ENCODE measurements at places on chromosomes 5 and 9.

GRCh38 chr5:54398191-54398590 is 57.3 kb upstream of the HSPB3 start:
- no peak for DNase-seq

DNA sequence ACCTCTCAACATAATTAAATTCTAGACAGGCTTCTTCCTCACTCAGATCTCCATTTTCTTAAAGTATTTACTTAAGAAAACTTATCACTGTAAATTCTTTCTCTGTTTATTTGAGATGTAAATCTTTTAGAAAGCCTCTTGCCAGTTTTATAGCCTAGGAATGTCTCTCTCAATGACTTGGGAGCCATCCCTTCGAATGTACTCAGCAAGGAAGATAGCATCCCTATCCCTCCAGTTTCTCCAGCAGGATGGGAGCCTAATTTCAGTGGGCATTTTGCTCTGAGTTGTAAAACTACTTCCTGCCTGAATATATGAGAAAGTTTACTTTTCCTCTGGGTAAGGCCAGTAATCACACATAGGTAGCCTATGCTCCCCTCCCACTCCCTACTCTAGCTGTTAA is 558.5 kb upstream of the ARRDC3 start:
- no peak for DNase-seq

- no peak for DNase-seq
Observed at GRCh38 chr9:30718483-30718882, 1666.0 kb upstream of the ACO1 start.

GRCh38 chr9:137912671-137913070 is 35.1 kb downstream of the CACNA1B start:
- DNase-seq, result no peak

DNA sequence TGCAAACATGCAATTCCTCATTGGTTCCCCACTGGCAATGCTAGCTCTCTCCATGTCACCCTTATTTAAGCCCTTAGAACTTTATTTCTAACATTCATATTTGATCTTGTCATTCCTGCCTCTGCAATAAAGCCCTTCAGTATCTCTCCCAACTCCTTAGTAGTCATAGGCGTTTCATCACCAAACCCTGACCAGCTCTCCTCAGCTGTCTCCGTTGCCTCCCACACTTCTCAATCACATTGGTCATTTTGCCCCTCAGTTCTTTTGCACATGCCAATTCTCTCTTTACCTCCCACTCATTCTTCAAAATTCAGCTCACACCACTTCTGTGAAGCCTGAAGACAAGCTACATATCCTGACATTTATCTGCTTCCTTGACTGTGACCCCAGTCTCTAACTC is 2.8 kb upstream of the RUSC2 start:
- no peak for DNase-seq

DNA sequence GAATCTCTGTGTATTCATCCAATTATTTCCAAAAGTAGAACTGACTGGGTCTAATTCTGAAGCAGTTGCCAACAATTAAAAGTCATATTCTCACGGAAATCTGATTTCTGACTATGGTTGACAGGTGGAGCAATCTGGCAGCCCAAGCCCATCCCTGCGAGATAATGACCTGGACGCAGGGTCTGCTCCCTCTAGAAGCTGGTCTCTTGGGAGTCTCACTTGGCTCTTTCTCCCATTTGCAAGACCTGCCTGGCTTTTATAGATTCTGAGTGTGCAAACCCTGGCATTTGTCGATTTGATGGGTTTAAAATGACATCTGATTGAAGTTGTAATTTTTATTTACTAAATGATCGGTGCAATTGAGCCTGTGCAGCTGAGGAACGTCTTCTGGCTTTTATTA is 49.4 kb upstream of the NEURL1B start:
- DNase-seq, result no peak

- DNase-seq, result no peak
Observed at GRCh38 chr9:91182429-91183225, 179.1 kb downstream of the AUH start.

DNA sequence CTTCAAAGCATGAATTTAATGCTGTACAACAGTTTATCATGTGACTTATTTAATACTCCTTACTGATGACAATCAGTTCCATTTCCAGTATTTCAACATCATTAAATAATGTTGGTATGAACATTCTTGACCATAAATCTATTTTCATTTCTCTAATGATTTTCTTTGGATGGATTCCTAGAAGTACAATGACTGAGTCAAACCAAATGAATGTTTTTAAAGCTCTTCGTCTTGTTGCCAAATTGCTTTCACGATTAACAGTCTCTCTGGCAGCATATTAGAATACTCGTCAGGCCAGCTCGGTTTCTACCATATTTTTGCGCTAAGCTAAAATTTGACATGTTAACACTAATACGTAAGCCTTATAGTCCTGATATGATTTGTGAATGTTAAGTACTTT is 197.0 kb downstream of the TRPM3 start:
- no peak for DNase-seq

DNA sequence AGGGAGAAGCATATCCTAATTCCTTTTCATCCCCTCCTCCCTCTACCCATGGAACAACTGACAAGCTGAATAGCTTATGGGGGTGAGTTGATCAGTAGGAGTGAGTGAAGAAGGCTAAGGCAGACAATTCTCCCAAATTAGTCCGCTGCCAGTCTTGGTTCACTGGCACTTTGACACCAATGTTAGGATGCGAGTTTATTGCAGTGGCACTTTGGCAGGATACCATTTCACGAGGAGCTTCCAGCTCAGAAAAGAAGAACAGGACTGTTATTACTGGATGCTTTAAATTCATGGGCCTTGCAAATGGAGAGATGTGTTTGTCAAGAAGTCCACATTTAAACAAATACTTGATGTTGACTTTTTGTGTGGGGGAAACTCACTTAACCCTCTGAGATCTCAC is 427.6 kb downstream of the NR2F1-AS1 start:
- DNase-seq, result no peak

GRCh38 chr9:115393976-115394775 is 276.2 kb upstream of the TNC start:
- no peak for DNase-seq

DNA sequence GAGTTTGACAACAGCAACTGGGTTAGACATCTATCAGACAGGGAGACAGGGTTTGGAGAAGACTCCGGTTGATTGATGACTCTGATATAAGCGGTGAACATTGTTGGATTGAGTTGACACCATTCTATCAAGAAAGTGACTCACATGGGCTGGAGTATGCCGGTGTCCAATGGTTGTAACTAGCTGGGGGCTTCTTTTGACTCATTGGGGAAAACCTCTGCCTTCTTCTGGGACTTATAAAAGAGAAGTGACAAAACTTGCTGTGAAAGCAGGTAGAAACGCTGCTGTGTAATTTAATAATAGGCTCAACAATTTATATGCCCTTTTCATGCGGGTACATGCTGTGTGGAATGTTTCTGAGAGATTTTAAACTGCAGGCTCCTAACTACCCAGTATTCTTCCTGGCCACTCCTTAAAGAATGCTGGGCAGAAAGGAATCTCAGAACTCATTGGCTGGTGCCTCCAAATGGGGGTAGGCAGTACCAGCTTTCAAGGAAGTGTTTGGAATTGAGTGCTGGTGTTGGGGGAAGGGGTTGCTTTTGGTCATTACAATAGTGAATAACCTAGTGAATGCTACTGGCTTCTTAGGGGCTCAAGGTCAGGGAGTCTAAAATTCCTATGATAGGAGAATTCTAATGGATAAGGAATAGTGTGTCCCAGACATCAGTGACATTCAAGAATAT is 43.9 kb downstream of the FYB1 start:
- no peak for DNase-seq

- no peak for DNase-seq
Observed at GRCh38 chr9:60545878-60546385, 368.3 kb upstream of the SPATA31A5 start.

- no peak for DNase-seq
Observed at GRCh38 chr9:5799314-5799713, 33.6 kb downstream of the ERMP1 start.

Measured in hematopoietic multipotent progenitor cell (in vitro differentiated cells).